ENCODE measurements at places on chromosomes 7 and 10.
A peak's percentile ranks its signal among the peaks of the same experiment; 100 is the strongest.

DNA sequence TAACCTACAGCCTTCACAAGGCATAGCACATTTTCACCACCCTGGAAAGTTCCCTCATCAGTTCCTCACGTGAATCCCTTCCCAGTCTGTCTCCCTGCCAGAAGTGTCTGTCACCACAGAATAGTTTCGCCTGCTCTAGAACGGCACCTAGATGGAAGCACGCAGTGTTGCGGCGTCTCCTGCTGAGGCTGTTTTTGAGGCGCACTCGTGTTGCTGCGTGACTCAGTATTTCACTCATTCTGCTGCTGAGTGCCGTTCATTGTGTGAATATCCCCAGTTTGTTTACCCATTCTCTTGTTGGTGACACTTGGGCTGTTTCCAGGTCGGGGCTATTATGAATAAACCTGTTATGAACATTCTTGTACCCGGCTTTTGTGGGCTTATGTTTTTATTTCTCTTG is 12.8 kb downstream of the NOS3 start:
- DNase-seq: no peak

GRCh38 chr7:132871419-132871818 is 210.5 kb downstream of the CHCHD3 start:
- DNase-seq: no peak

GRCh38 chr10:97154781-97155180 is 31.0 kb downstream of the SLIT1 start:
- DNase-seq: no peak

DNA sequence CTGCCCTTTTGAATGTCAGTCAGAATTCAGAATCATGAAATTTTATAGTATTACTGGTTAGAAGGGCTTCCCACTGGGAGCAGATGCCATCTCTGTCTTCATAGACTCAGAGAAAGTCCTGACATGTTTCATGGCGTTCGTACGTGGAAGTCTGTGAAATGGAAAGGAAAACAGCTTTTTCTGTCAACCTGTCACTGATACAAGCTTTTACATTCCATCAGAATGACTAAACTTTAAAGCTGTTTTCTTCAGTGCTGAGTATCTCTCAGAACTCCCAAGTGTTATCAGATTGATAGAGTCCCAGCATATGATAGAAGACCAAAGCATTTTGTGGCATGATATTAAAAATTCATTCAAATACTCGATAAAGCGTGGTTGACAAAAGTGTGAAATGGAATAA is 726.7 kb upstream of the GALNT17 start:
- no peak for DNase-seq

DNA sequence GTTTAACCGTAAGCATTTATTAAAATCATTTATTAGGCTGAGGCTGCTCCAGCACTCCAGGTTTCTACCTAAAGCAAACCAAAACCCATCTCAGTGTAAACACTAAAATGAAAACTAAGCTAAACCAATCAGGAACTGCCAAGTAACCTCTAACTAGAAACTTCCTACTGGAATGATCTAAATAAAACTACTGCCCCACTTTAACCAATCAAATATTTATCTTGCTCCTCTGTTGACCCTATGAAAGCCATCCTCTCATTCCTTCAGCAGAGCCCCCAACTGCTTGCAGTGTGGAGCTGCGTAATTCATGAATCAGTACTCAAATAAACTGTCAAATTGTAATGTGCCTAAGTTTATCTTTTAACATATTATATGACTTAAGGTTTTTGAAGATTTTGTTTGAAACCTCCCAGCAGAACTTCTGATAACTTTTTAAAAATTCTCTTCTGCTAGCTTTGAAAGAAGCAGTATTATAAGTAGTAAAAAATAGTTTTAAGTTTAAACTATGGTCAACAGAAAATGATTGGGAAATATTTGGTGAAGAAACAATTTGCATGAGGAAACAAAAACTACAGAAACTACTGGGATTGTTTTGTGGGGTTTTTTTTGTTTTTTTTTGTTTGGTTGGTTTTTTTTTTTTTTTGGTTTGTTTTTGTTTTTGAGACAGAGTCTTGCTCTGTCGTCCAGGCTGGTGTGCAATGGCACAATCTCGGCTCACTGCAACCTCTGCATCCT is 47.4 kb downstream of the GPR37 start:
- no peak for DNase-seq

DNA sequence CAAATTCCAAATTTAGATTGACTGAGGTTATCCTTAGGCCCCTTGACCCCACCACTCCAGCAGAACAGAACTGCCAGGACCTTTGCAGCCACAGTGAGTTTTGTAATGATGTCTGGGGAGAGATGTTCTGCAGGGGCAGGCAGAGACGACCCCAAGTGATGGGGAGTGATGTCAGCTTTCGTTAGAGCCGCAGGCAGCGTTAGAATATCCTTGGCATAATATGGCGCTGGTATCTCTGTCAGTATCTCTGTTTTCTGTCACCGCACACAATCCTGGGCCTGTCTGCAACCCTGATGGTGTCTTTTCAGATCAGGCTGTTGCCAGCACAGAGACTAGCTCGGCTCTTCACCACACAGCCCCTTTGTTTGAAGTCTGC is 1083.6 kb downstream of the KCNMA1 start:
- DNase-seq: no peak

DNA sequence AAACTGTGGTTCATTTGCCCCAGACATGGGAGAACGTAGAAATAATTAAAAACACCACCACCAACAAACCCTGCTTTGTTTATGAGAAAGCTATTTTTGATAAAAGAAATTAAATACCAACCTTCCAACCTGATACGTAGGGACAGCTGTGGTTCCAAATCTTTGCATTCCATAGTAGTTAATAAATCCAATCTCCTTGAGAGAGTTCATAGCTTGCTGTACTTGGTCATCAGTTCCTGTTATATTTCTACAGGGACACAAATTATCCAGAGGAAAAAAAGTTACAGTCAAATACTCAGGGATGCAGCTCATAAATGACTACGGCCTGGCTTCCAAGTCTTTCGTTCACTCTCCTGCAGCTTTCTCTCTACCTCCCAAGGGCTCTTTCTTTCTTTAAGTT is 41.1 kb downstream of the PUS7 start:
- DNase-seq: no peak

DNA sequence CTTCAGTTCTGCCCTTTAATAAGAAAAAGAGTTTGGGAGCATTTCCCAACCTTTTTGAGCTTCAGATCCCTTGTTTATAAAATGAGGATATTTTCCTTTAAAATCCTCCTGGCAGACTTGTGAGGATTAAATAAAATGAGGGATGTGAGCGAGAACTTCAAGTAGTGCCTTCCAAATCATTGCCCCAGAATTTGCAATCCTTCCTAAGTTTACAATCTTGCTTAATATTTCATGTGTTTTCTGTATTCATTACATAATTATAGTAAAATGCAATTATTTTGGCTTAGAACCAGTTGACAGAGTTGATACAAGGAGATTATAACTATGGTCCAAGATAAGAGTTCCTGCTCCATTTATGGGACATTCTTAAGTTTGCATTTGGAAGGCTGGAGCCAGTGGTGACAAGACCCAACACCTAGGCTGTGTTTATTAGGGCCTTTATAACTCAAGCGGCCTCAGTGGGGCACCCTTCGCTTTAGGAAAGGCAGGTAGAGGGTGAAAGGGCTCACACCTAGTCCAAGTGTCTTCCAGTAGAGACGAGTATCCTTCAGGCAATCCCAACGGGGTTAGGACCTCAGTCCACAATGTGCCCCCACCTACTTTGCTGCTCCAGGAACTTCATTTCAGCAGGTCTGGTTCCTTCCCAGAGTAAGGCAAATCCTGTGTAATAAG is 317.5 kb downstream of the WDR11 start:
- DNase-seq: no peak

- peak; percentile 74 for DNase-seq
These were observed 260.3 kb downstream of the SNX13 start for GRCh38 chr7:17680026-17680425.

DNA sequence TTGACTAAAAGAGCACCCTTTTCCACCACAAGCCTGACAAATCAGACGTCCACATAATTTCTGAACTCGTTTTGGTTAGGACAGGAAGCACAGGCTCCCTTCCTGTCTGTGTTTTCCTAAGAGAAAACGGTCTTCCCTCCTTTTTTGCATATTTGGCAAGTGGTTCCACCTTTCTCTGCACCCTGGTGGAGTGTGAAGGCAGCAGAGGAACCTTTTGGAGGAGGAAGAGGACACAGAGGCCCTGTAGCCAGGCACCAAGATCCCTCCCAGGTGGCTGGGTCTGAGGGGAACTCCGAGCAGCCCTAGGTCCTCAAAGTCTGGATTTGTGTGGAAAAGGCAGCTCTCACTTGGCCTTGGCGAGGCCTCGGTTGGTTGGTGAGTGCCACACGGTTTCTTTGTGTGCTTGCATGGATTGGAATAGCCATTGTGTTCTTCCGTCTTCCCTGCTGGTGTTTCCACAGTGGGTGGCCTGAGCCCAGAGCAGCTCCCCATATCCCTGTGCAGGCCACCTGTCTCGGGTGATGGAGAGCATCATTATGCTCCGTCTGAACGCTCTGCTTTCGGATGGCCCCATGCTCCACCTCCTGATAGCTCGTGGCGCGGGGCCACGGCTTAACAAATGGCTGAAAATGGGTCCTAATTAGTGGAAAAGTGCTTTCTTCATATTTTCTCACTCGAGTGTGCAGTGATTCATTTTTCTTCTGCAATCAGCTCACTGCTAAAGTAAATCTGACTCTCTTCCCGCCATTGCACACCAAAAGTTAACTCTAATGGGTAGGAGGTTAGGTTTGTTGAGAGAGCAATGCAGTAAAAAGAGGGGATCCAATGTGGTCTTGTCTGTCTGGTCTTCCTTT is 4.2 kb downstream of the IKZF1 start:
- DNase-seq: no peak

- DNase-seq: no peak
These were observed 117.0 kb downstream of the KBTBD2 start for GRCh38 chr7:32774541-32774951.

GRCh38 chr7:45443263-45443662 is 130.9 kb upstream of the ADCY1 start:
- no peak for DNase-seq

- DNase-seq: no peak
These were observed 46.8 kb downstream of the IKZF1 start for GRCh38 chr7:50351267-50351666.

- DNase-seq: no peak
These were observed 54.3 kb upstream of the ITGB1 start for GRCh38 chr10:33012306-33012705.

GRCh38 chr7:137572056-137572784 is 228.7 kb upstream of the PTN start:
- no peak for DNase-seq

DNA sequence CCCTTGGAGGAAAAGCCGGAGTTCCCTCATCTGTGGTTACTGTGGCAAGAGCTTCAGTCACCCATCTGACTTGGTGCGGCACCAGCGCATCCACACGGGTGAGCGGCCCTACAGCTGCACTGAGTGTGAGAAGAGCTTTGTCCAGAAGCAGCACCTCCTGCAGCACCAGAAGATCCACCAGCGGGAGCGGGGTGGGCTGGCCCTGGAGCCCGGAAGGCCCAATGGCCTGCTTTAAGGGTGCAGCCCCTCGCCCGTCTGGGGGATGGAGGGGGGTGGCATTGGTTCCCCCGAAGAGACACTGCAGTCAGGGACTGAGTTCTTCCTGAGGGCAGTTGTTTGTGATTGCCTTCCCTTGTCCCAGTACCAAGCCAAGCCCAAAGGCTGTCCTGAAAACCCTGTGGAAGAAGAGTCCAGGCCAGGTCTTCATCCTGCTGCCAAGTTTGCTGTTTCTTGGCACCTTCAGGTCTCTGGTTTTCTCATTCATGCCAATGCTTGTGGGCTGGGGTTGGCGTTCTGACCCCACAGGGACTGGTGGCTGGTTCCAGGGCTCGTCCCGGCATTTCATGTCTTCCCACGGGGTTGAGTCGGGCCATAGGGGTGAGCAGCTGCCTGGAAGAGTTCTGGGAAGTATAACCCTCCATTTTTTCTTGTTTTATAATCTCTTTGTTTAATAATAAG is 7.7 kb upstream of the ZNF783 start:
- no peak for DNase-seq

GRCh38 chr10:29491918-29492317 is 142.9 kb downstream of the SVIL start:
- no peak for DNase-seq

- no peak for DNase-seq
These were observed 99.1 kb downstream of the GRID1 start for GRCh38 chr10:86267286-86268195.

- no peak for DNase-seq
These were observed 215.2 kb upstream of the MKLN1 start for GRCh38 chr7:131112431-131112830.

All from stromal cell of bone marrow (primary cell).